ENCODE measurements at places on chromosomes 6 and 20.
A peak's percentile ranks its signal among the peaks of the same experiment; 100 is the strongest.

- DNase-seq, result no peak
Observed at GRCh38 chr6:136886091-136886490, 36.0 kb upstream of the SLC35D3 start.

DNA sequence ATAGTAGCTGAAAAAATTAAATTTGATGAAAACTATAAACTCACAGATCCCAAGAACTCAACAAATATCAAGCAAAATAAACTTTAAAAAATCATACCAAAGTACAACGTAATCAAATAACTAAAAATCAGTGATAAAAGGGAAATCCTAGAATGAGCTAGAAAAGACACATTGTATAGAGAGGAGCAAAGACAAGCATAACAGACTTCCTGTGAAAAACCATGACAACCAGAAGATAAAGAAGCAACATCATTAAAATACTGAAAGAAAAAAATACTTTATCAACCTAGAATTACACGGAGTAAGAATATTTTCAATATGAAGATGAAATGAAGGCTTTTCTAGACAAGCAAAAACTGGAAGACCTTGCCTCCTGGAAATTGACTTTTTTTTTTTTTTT, 9.8 kb downstream of the MUC22 start:
- DNase-seq, result no peak

- no peak for DNase-seq
Observed at GRCh38 chr6:168690271-168690670, 249.3 kb downstream of the SMOC2 start.

- DNase-seq, result no peak
Observed at GRCh38 chr20:13671512-13671911, 32.8 kb upstream of the TASP1 start.

- DNase-seq, result no peak
Observed at GRCh38 chr6:158938811-158939254, 61.2 kb downstream of the RSPH3 start.

- DNase-seq, result peak; percentile 78
Observed at GRCh38 chr6:169789944-169790927, 38.8 kb downstream of the ERMARD start.

DNA sequence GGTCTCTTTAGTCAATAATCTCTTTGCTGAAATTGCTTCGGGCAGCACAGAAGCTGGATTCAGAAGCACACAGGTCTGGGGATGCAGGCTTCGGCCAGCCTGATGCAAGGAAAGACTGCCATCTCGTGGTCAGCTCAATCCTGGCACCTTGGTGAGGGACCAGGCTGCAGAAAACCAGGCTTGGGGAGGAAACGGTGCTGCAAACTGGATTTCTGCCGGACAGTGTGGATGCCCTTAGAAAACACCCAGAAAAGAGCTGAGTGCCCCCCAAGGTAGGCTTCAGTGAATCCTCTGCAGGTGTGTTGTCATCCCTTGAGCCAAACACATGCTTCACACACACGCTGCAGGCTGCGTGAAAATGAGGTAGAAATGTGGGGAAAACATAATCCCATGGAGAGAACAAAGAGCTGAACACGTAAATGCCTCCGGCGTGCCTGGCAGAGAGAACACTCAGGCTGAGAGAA, 89.8 kb upstream of the PAX1 start:
- DNase-seq, result peak; percentile 69

DNA sequence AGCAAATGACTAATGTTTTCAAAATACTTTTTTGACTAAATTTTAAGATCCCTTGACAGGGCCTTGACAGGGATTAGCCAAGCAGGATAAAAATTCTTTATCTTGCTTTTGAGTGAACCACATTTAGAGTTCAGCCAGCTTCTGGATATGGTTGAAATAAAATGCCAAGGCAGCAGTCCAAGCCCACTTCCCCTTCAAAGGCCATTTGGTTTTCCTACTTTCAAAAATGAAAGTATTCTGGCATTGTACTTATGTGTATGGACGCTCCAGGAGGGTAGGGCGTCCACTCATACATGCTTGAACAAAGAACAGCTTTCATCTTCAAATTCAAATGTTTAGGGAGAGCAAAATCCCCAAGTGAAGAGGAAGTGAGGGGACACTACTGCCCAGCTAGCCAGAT, 82.3 kb upstream of the BCLAF1 start:
- DNase-seq, result no peak

DNA sequence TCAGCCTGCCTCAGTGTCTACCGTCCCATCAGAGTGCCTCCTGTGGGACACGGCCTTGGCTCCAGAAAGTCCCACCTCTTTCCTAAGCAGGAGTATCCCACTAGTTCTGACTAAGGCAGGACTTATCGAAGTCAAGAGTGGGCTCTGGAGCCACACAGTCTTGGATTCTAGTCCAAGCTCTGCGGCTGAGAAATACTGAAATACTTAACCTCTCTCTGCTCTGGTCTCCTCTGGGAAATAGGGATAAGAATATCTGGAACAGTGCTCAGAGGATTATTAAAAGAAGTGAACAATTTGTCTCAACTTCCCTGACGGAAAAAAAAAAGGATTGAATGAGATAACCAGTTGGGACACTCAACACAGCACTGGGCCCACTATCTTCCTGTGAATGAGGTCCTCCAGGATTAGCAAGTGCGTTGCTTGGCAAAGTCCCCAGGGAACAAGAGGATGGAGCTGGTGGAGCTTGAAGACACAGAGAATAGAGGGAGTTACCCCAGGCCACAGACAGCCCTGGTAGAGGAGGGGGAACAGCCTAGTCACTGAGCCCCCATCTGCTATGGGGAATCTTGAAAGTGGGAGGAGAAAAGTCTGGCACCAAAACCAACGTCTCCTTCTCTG, 34.6 kb upstream of the FOXP4 start:
- DNase-seq, result no peak

DNA sequence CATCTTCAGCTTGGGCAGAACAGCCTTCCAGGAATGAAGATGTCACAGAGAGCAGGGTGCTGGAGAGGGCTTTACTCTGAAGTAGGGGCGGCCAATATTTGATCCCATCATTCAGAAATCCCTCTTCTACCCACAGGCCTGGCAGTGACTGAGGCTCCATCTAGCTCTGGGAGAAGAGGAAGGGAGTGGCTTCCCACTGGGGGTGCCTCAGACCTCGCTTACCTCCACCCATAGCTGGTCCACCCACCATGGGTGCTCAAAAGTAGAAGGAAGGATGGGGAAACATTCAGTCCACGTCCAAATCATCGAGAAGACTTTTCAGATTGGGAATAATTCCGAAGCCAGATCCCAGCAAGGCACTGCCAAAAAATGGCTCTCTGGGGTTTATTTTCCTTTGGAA, 11.8 kb upstream of the THBD start:
- DNase-seq, result no peak

GRCh38 chr20:48187851-48188250, 402.6 kb upstream of the SULF2 start:
- DNase-seq, result no peak

GRCh38 chr6:155454471-155454870, 1.2 kb downstream of the NOX3 start:
- no peak for DNase-seq

- no peak for DNase-seq
Observed at GRCh38 chr6:109772883-109773431, 81.9 kb downstream of the FIG4 start.

GRCh38 chr6:43122146-43122545, 46.0 kb downstream of the PTK7 start:
- DNase-seq, result no peak

DNA sequence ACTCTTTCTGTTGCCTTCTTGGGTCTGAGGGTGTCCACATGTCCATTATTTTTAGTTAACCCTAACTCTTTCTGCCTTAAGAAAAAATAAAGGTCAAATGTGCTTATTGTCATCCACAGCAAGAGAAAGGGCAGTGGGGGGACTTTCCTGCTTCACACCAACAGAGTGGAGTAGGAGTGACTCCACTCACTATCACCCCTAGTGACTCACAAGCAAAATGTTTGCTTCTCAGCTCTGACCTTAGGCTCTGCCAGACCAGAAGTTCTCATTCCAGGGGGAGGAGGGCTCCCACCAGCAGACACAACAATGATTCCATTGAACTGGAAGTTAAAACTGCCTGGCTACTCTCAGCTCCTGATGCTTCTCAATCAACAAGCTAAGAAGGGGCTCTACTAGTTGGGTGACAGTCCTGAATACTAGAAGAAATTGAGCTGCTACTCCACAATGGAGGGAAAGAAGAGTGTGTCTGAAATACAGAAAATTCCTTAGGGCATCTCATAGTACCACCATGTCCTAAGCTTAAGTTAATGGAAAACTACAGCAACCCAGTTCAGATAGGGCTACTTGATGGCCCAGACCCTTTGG, 83.9 kb upstream of the AFDN start:
- no peak for DNase-seq

DNA sequence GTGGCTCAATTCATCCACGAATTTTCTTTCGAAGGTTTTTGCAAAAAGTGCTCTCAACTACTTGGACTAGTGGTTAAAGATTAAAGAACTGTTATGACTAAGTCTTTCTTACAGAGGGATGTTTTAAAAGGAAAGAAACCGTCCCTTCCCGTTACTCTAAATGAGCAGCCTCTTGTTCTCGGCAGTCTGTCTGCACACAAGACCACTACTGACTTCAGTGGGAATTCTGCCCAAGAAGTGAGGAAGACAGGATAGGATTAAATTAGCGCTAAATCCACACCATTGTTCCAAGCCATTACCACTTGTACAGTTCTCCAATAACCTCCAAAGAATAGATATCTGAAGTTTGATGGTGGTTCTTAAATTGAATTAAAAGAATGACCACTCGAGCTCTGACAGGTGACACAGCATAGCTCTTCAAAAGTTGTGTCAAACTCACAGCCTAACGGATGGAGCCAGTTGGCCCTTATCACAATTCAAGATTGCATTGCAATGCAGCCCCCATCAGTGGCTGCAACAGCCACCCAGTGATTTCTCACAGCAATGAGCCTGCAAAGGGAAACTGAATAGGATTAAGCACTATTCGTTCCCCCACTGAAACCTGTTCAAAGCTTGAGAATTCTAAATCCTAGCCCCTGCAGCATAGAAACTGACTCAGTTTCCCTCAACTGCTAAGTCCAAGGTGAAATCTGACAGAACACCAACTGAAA, 1.8 kb downstream of the EPB41L2 start:
- peak; percentile 34 for DNase-seq

GRCh38 chr6:129634411-129635230, 75.4 kb downstream of the ARHGAP18 start:
- no peak for DNase-seq

GRCh38 chr6:14016935-14017625, 92.3 kb downstream of the RNF182 start:
- DNase-seq, result no peak

DNA sequence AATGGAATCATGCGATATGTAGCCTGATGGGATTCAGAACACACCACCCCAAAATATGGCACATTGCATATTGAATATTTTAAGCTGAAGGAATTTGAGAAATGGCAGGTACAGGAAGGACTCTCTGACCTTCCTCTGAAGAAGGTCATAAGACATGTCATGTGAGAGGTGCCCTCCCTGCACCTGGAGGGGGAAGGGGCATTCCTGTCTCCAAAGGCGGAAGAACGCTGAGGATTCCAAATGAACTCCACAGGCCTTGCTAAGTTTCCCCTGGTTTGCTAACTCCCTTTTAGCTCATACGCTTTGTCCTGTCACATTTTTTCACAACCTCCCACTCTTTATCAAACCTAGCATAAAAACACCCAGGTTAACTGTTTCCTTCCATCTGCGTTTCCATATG, 347.8 kb downstream of the CDKAL1 start:
- no peak for DNase-seq

DNA sequence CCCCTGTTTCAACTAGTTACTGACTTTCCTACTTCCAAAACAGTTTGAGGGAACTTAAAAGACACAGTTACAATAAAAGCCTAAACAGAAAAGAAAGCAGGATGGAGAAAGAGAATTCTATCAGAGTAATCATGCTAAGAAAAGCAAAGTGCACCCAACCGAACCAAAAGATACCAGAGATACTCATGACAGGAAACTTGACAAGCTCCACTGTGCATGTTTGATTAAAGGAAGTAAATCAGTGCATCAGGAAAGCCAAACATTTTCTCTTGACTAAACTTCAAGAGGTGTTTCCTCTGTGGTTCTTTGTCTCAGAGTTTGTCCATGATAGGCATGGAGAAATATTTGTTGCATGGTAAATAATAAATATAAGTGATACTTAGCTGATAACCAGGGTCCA, 138.9 kb downstream of the PACRG start:
- DNase-seq, result no peak

GRCh38 chr20:44030394-44030793, 115.7 kb downstream of the TOX2 start:
- DNase-seq, result no peak

GRCh38 chr6:111121789-111122350, 34.6 kb downstream of the SLC16A10 start:
- no peak for DNase-seq

GRCh38 chr6:112933947-112934346, 586.8 kb downstream of the RFPL4B start:
- no peak for DNase-seq

DNA sequence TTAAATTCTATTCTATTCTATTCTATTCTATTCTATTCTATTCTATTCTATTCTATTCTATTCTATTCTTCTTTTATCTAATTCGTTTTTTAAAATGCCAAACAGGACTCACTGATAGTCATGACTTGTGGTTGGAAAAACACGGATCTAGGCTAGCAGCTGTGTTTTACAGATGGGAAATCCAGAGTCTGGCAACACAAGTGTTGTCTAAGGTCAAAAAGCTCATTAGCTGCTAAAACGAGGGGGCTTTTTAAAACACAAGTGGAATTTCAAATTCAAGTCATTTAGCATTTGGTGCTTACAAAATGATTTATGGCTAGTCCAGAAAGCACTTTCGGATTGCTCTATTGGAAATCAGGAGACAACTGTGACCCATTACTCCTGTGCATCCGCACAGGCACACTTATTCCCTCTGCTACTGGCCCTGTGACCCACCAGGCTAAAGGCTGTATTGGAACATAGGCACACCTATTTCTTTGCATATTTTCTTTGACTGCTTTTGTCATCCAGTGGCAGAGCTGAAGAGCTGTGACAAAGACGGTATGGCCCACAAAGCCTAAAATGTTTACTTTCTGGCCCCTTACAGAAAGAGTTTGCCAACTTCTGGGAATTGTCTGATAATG, 17.8 kb upstream of the MLIP start:
- DNase-seq, result no peak
